ENCODE measurements at places on chromosomes 3 and 15.

GRCh38 chr3:66269411-66269810 is 48.6 kb downstream of the SLC25A26 start:
- no peak for DNase-seq

- DNase-seq: no peak
These were observed 1331.2 kb upstream of the GBE1 start for GRCh38 chr3:83092521-83093221.

- no peak for DNase-seq
These were observed 8.2 kb upstream of the APEH start for GRCh38 chr3:49665822-49666519.

DNA sequence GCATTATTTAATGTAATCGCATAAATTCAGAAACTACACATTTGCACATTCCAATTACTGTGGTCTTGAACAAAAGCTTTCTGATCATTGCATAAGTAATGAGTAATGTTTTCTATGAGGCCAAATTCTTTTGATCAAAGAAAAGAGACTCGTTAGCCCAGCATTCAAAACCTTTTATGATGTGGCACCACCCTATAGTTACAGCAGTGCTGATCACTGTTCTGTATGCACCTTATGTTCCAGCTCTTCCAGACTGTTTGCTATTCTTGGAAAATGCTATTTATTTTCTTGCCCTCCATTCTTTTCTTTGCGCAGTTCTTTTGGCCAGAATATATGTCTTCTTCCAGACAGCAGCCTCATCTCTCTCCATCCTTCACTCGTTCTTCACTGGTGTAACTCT is 42.3 kb downstream of the MAP3K13 start:
- DNase-seq: no peak

DNA sequence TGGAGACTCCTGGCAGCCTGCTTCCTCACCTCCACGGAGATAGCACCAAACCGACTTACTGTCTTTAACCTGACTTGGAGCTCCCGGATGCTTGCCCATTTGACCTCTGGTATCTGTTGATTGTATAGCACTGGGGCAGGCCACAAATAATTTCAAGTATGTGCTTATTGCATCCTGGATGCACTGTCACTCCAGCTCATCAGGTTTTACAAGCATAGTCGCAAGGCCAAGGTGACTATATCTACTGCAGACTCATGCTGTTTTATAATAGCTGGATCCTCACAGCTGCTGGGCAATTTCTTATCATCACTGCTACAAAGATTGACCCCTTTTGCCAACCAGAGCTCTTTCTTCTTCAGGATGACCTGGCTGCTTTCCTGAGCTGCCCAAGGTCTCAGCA is 45.6 kb downstream of the PEX5L start:
- DNase-seq: no peak
